ENCODE measurements at places on chromosomes 5 and 9.

DNA sequence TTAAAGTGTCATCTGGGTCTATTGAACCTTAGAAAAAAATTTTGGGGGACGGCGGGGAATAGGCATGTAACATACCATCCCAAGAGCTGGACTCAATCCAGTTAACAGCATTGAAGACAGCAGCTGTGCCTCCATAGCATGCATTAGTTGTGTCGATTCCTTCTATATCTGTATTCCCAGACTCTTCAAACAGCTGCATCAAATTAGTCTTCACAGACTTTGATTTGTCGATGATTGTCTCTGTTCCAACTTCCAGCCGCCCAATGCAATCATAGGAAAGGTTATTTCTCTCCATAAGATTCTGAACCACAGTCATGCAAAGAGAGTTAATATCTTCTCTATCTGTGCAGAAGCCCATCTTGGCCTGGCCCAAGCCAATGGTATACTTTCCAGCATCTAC is 14.8 kb downstream of the HMGCS1 start:
- no peak for DNase-seq

DNA sequence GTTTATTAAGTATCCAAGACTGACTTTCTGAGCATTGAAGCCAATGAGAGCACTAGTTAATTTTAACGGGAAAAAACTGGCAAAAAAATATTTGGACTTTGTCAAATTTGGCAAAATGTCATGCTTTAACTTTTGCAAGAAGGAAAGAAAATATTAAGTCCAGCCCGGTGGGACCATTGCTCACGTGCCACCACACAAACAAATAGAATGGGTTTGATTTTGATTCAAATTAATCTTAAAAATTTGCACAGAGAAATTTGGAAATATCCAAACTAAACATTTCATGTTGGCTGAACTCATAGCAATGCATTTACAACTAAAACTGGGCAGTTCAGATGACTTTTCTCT is 302.2 kb downstream of the EBF1 start:
- no peak for DNase-seq

DNA sequence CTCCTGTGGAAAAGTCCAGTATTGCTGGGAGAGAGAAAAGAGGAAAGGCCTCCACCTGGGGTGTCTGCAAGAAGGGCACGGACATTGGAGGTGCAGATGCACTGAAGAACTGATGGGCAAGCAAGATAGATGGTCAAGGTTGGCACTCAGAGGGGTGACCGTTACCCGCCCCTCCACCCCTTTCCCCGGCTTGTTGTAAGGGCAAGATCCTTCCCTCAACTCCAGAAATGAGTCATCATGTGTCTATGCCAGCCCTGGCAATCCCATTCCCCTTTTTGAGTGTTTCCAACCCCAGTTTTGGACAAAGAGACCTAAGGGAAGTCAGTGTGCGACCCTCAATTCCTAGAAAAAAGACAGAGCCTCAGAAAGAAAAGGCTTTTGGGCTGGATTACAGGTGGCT is 34.9 kb upstream of the ATP6V1G1 start:
- no peak for DNase-seq

GRCh38 chr5:10726913-10727517 is 34.0 kb downstream of the DAP start:
- DNase-seq, result no peak

- no peak for DNase-seq
Measured at GRCh38 chr9:38687992-38688391, 31.9 kb downstream of the FAM240B start.

DNA sequence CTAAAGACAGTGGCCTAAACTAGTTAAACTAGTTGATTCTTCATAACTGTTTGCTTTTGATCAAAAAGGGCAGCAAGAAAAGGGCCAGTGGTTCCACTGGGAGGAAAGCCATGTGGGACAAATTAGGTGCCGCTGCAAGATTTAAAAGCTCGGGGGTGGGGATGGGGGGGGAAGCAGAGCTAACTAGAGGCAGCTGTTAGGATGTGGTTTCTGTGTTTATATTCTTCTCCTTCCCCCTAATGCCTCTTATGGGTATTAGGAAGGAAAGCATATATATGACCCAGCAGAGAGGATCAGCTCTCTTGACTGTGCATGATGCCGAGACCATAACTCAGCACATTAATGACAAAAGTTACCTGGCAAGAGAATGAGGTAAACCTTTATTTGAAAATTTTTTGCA is 65.7 kb downstream of the EFNA5 start:
- no peak for DNase-seq

DNA sequence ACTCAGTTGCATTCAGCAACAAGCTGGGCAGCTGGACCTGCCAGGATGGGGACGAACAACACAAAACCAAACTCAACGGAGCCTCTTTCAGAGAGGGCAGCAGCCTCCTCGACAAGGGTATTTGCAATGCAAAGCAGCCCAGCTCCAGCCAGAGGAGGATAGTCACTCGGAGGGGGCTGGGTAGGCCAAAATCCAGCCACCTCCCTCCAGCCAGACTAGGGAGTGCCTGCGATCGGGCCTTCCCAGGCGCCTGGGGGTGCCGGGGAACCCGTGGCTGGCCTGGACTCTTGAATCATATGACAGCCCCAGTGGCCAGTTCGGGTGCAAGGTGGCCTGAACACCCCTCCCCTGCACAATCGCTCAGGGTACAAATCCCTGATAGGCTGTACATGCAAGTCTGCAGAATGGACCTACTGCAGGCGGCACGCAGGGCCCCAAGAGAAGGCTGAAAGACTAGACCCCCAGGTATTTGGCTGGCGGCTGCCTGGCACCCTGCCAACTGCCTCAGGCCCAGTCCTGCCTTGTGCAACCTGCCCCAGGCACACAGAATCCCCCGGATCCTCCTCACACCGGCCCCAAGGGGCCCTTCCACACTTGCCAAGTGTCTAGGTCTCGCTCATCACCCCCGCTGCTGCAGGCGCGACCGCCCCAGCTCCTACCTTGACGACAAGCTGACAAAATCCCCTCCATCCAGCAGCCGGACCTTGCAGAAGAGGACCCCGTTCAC is 1.3 kb downstream of the EEIG1 start:
- DNase-seq, result peak; percentile 47

DNA sequence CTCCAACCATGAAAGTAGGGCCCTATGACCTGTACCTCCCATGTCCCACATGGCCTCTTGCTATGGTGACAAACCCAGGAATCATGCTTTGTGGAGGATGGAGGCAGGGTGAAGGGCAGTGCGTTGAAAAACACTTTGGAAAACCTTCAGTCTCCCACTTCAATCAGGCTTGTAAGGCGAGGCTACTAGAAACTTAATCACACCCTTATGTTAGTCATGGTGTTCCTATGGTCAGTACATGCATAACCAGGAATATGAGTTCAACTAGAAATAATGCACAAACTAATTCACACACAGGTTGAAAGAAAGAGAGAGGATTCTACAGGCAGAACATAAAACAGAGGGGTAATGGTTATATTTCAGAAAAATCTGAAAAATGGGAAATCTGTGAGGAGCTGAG is 601.1 kb downstream of the KCTD16 start:
- DNase-seq, result no peak

- DNase-seq, result no peak
Measured at GRCh38 chr5:40165789-40166728, 513.7 kb upstream of the PTGER4 start.

DNA sequence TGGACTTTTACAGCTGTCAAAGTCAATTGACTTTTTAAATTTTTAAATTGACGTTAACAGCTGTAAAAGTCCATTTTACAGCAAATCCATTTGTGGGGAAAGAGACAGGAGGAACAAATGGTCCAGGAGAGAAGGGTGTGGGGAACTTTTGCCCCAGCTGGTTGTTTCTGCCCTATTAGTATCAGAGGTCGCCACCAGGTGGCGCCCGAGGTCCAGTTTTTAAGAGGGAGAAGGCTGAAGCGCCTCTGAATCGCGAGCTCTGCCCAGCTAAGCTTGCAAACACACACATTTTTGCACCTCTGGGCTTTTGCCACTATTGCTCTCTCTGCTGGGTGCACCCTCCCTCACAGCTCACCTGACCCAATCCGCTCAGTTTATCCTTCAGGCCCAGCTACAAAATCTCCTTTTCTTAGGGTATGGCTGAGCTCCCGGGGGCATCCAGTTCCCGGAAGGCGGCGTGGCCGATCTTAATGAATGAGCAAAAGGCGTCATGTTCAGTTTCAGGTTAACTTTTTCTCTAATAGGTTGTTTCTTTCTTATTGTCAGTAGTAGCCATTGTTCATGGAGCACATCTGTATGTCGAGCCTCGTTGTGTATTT is 6.3 kb upstream of the TTLL11 start:
- DNase-seq, result peak; percentile 87

DNA sequence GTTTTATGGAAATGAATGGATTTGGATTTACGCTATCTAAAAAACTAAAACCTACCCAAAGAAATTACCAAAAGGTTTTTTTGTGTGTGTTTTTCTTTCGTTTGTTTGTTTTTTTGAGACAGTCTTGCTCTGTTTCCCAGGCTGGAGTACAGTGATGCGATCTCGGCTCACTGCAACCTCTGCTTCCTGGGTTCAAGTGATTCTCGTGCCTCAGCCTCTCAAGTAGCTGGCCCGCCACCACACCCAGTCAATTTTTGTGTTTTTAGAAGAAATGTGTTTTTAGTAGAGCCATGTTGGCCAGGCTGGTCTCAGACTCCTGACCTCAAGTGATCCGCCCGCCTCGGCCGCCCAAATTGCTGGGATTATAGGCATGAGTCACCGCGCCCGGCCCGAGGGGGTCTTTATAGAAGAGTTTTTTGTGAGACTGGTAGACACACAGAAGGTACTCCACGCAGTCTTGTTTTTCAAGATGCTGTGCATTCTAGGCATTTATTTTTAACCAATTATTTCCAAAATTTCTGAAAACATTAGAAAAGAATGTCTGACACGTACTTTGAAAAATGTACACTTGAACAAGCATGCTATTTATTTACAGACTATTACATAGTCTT is 75.7 kb downstream of the NR6A1 start:
- no peak for DNase-seq

DNA sequence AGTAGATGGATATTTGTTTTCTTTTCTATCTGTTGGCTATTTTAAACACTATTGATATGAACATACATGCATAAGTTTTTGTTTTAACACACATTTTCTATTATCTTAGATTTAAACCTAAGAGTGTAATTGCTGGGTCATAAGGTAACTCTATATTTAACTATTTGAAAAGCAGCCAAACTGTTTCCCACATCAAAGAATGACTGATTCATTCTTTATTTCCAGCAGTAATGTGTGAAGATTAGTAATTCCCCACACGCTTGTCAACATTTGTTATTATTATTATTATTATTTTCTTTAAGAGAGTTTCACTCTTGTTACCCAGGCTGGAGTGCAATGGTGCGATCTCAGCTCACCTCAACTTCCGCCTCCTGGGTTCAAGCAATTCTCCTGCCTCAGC is 1495.8 kb downstream of the EFNA5 start:
- DNase-seq, result no peak

DNA sequence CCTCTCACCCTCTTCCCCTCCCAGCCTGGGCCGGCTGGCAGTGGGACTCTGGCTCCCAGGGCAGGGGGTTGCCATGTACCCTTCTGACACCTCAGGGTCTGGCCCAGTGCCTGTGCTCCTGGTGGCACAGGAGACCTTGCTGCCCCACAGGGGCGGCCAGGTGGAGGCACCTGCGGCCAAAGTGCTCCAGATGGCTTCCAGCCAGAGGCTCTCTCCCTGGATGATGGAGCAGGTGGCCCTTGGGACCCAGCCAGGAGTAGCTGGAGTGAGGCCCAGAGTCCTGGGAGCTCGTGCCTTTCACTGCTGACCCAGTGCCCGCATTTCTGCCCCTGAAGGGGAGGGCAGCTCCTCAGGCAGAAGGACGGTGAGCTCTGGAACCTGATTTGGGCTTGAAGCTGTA is 87.3 kb downstream of the NTNG2 start:
- no peak for DNase-seq

- DNase-seq, result no peak
Measured at GRCh38 chr9:108423433-108423832, 432.4 kb downstream of the ACTL7B start.

DNA sequence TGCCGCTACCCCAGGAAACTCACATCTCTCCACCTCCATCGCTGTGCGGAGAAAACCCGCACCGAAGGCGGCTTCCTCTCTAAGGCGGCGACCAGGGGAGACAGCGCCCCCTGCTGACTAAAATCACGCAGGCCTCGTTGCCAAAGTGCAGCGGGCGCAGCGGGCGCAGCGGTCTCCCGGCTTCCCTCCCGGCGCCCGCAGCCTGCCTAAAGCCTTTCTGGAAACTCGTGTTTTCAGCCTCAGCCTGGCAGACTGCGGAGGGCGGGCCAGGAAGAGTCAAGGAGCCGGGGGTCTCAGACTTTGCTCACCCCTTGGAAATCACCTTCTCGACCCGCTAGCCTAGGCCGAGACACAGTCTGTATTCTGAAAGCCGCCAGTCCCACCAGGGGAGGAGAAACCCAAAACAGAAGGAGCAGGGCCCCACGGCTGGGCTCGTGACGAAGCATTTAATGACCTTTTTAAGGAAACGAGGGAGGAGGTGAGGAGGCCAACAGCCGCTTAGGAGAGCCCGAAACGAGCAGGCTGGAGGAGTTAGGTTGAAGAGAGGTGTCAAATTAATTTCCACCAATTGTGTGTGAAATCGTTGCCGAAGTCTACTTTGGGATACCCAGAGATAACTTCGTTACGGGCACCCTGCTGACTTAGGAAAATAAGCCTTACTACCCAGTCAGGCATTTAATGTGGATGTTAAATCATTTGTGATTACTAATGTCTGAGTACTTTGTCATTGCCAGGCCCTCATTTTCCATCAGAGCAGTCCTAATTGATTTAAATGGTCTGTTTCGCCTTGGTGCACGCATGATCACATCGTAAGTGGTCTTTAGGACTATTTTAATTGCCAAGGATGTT is 7.3 kb upstream of the FOXB2 start:
- peak; percentile 95 for DNase-seq

GRCh38 chr5:80961376-80962281 is 1.5 kb downstream of the RASGRF2 start:
- DNase-seq, result no peak

DNA sequence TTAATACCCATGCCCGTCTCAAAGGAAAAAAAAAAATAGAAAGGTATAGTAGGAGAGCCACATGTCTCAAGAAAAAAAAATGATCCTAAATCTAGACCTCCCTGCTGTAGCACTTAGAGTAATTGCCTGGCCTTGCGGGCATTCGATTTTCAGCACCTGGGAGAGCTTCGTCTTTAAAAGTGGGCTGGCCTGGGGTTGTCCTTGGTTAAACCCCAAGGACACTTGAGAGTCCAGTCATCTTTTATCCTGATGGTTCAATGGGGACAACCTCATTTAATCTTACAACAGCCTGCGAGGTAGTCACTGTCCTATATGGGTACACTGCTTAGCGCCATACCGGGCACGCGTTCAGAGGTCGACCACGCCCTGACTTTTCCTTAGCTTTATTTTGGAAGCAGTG is 60.1 kb downstream of the MAT2B start:
- DNase-seq, result no peak

GRCh38 chr5:149808264-149808982 is 78.3 kb downstream of the PPARGC1B start:
- no peak for DNase-seq

DNA sequence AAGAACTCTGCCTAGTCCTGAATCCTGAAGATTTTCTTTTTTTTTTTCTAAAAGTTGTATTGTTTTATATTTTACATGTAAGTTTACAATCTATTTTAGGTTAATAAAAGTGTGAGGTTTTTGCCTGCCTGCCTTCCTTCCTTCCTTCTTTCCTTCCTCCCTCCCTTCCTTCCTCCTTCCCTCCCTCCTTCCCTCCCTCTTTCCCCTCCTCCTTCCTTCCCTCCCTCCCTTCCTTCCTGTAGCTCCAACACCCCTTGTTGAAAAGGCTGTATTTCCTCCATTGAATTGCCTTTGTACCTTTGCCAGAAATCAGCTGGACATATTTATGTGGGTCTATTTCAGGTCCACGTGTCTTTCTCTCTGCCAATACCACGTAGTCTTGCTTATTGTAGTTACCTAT is 46.6 kb downstream of the CACNA1B start:
- no peak for DNase-seq

- no peak for DNase-seq
Measured at GRCh38 chr5:135608361-135608760, 29.6 kb upstream of the CXCL14 start.

Data from glutamatergic neuron (in vitro differentiated cells).